ENCODE measurements at places on chromosomes 7 and 10.

GRCh38 chr7:74053589-74054186 lies 25.7 kb downstream of the ELN start:
- no peak for DNase-seq

- no peak for DNase-seq
These were observed 68.9 kb downstream of the RBM33 start for GRCh38 chr7:155713384-155713783.

DNA sequence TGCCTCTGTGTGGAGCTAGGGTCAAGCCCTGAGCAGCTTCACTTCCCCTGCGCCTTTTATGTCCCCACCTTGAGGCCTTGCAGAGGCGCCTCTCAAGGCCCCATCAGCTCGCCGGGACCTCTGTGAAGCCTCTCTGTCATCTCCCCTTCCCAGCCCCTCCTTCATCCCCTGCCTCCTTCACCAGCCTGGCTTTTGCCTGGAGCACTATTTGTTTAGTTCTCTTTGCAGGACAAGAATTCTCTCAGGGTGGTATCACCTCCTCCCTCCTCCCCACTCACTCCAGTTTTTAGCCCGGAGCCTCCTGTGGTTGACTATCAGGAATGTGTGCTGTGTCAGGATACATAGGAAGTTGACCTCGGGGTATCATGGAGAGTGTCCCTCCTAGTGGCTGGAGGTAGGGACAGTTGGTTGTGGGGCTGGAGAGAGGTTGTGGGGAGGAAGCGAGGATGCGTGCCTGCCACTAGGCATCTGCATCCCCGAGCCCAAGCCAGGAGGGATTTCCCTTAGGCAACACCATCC lies 89.8 kb upstream of the ANLN start:
- no peak for DNase-seq

DNA sequence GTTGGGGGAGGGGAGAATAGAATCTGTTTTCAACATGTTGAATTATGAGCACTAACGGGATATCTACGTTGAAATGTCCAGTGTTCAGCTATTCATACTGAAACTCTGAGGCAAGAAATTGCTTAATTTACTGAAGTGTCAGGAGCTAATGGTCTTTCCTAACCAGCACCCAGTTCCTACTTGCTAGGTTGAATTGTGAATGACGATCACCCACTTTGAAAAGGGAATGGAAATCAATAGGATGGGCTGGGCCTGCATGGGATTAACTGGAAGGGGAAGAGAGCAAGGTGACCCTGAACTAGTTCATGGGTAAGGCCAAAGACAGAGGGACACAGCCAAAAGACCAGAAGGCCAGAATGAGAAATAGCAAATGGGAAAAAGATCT lies 51.3 kb downstream of the HIPK2 start:
- DNase-seq, result no peak

GRCh38 chr7:84792231-84792893 lies 394.5 kb downstream of the SEMA3D start:
- peak; percentile 55 for DNase-seq

GRCh38 chr7:12211711-12212485 lies 804 bp downstream of the TMEM106B start:
- DNase-seq, result no peak
